ENCODE measurements at places on chromosomes 2 and 18.

DNA sequence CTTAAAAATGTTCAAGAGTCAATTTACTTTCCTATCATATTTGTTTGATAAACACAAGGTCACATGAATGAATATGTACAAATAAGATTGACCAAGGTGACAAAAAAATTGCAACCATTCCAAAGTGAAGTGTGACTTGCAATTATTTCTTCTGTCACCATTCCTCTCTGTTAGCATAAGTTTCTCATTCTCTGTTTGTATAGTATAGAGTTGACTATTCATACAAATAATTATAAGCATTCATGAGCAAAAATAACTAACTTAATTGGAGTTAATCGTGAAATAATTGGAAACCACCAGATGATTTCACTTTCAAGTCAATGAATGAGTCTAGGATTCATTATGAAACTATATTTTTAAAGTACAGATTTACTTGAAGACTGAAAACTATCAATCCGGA lies 42.1 kb downstream of the PGAP1 start:
- no peak for DNase-seq

DNA sequence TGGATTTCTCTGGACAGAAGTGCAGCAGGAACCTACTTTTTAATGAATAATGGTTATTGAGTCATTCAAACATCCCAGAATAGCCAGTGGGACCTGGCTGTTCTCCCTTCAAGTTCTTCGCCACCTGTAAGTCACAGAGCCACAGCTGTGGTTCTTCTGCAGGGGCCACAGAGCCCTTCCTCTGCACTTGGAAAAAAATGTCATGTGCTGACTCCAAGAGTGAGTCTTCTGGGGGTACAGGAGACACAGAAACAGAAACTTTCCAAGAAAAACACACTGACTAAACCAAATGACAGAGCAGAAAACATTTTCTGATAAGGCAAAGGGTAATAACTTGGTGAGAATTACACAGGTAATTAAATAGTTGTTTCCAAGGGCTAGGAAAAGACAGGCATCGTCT lies 68.7 kb upstream of the FN1 start:
- no peak for DNase-seq

DNA sequence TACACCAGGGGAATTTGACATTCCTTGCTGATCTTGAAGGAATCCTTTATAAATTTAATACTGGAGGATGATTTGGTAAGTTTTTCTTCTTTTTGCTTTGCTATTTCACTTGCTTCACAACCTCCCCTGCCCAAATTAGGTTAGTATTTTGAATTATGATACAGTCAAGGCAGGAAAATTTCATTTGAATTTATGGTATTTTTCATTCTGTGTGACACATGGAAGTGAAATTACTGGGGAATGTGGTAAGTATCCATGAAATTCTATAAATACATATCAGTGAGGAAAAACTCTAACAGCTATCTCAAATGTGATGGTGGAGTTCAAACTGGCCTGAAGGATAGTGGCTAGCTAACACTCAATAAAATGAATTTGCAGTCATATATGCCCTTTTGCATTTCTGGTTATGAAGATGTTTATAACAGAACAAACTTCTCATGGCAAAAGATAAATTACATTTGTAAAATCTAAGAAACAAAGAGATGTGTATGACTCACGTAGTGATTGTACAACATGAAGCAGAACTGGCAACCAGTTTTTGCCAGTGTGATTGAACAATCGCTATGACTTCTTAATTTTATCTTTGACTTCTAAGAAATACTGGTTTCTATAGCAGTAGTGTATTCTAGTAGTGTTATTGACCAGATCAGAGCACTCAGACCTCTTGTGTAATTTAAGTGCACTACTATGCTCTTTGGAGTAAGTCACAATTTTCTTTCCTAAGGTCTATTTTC lies 152.6 kb downstream of the IKZF2 start:
- DNase-seq, result no peak

DNA sequence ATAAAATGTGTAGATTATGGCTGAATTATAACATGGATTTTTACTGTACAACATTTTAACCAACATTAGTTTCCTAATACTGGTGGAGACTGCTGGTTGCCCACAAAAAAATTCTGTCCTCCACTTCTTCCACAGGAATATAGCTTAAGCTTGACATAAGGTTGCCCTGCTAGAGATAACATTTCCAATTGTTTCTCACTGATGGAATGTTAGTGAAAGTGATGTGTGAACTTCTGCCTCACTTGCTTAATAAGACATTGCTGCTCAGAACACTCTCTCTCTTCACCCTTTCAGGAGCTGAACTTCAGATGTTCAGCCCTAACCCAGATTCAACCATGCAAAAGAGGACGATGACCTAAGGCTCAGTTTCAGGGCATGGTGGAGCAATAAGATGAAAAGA lies 2.7 kb upstream of the SGPP2 start:
- no peak for DNase-seq

DNA sequence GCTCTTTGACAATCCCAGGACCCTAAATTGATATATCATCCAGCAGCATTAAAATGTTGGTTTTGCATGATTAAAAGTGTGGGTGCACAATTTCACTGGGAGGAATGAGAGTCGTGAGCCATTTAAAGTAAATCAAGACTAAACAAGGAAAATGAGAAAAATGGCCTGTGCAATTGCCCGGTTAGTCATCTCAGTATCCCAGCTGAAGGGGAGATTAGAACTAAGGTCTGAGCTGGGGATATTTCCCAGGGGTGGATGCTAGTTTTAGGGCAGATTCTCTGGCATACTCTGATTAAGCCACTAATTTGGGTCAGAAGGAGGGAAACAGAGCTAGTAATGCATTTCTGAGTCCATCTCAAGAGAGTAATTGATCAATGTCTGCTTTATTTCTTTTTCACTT lies 177.2 kb downstream of the EN1 start:
- no peak for DNase-seq

DNA sequence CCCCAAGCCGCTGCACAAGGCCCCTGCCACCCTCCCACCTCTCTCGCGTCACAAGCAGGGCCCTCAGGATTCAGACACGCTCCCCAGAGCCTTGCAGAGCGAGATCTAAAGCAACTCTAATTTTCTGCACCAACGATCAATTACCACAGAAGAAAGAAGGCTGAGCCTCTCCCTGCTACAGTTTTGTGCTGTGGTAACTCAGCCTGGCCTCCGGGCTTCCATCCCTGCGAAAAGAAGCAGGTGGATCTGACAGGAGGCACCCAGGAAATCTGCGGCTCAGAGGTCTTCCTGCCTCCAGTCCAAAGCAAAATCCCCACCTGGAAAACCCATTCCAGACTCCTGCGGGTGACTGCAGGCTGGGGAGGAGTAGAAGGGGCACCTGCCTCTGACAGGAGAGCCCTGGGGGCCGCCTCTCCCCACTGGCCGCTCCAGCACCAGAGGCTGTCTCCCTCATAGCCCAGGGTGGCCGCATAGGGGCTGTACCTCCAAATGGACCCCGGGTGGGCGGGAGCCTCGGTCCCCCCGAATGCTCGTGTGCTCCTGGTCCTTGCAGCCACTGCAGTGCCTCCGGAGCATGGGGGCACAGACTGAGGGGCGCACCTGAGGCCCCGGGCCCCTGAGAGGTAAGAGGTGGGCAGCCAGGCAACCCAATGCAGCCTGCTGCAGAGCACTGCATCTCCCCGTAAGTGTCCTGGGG lies 31.0 kb downstream of the PXDN start:
- no peak for DNase-seq

- DNase-seq, result no peak
Measured at GRCh38 chr2:219368690-219369191, 19.0 kb downstream of the DNPEP start.

GRCh38 chr18:44500808-44501610 lies 179.7 kb upstream of the SETBP1 start:
- no peak for DNase-seq
